ENCODE measurements at places on chromosomes 3 and 15.

- no peak for ATAC-seq
Observed at GRCh38 chr3:352599-352998, 156.0 kb downstream of the CHL1 start.

- ATAC-seq: no peak
Observed at GRCh38 chr3:196390116-196390515, 42.1 kb downstream of the UBXN7 start.

DNA sequence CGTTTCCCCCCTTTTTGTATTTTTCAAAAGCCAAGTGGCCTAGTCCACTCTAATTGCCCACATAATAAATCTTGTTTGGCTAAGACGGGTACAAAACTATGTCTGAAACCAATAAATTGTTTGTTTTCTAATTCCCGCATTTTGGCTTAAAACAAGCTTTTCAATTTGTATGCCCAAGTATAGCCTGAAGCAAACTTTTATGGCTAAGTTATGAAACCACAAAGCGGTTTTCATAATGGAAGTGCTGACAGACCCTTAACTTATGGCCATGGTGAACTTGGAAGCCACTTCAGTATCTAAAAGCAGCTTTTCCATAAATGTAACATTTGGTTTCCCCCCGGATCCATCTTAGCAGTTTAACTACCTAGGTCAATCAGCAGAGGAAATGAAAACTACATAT lies 29.9 kb upstream of the POLR2M start:
- ATAC-seq: no peak

- no peak for ATAC-seq
Observed at GRCh38 chr3:132042681-132043080, 7.9 kb upstream of the CPNE4 start.

GRCh38 chr3:130389743-130390478 lies 44.4 kb downstream of the COL6A5 start:
- no peak for ATAC-seq

- no peak for ATAC-seq
Observed at GRCh38 chr3:116815831-116816588, 106.4 kb downstream of the TUSC7 start.

GRCh38 chr3:123113889-123114450 lies 47.1 kb downstream of the PDIA5 start:
- ATAC-seq: no peak
